ENCODE measurements at places on chromosomes 12 and 14.

DNA sequence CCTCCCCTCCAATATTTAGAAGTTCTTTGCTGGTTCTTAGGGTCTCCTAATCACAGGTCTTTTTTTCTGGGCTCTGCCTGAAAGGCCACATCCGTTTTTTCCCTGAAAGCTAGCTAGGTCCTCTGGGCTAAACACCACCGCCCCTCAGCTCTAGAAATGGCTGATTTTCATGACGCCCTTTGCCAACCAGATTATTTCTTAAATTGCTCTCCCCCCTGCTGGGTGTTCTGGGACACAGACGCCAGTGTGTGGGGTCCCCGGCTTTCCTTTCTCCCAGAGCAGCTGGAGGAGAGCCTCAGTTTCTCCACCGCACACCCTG, 45.3 kb upstream of the ATP23 start:
- DNase-seq: peak; percentile 11

- no peak for DNase-seq
These were observed 80.9 kb downstream of the CRADD start for GRCh38 chr12:93757792-93758694.

GRCh38 chr12:24424889-24425600, 475.6 kb upstream of the SOX5 start:
- DNase-seq: no peak

DNA sequence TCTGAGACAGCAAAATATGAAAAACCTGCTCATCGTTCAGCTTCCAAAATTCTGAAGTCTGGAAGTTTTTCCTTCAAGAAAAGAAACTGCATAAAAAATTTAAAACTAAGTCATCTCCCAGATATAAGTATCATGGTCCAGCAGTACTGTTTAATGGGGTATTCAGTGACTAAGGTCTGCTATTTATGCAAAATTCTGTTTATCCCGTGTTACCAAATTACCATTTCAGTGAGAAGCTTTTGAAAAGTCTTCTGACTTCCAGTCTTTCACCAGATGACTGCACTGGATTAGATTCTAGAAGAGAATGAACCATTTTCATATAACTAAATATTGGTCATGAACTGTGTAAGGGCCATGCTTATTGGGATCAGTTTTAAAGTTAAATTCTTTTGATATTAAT, 67.9 kb downstream of the TMEM260 start:
- DNase-seq: no peak

- peak; percentile 83 for DNase-seq
These were observed at the start of gene BDKRB2 for GRCh38 chr14:96204151-96205058. BDKRB2 (plus strand) TSS chr14:96204839; CDS start chr14:96237108, 32,269 bp downstream.

DNA sequence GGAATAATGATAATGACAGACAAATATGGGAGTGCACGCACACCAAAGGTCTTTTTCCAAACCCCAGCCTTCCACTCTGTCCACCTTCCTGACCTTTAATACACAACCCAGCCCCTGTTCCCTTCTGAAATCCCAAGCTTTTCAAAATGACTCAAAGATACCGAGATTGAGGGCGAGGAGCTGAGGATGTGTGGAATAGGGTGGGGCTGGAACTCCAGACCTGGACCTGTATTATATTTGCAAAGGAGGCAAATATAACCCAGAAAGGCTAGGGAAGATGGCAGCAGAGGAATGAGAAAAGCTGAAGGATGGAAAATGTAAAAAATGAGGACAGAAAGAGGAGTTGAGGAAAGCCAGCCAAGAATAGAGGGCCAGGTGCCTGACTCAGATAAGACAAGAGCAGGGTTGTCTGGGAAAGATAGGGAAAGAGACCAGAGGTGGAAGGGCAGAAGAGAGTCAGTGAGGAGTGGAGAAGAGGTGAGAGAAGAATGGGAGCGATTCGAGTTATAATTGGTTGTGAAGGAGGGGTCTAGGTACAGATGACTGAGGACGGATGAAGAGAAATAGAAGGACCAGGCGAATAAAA, 1.0 kb upstream of the PTMS start:
- DNase-seq: peak; percentile 75

GRCh38 chr12:39538679-39539104, 80.9 kb downstream of the ABCD2 start:
- no peak for DNase-seq

DNA sequence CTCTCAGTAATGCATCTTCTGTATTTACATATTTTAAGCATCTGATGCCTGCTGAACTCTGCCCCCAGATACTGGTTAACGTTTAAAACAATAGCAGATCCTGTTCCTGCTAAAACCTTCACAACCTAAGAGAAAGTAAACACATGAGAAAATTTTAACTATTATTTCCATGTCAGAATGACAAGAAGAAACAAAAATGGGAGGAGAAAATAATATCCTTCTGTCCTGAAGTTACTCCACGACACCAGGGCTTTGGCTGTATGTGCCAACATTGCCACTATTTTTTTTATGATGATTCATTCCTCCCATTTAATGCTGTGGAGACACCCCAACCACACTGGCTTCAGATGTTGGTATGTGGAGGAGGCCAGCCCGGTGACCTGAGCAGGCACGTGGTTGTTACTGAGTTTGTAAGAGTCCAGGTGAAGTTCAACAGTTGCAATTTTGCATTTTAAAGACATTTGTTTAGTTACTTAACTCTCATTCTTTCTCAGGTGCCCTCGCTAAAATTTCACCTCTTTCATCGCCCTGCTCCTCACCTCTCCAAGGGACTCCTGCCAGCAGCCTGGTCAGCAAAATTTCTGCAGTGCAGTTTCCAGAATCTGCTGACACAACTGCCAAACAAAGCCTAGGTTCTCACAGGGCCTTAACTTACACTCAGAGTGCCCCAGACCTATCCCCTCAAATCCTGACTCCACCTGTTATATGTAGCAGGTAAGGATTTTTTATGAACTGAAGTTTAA, 65.5 kb upstream of the SLCO1C1 start:
- no peak for DNase-seq

DNA sequence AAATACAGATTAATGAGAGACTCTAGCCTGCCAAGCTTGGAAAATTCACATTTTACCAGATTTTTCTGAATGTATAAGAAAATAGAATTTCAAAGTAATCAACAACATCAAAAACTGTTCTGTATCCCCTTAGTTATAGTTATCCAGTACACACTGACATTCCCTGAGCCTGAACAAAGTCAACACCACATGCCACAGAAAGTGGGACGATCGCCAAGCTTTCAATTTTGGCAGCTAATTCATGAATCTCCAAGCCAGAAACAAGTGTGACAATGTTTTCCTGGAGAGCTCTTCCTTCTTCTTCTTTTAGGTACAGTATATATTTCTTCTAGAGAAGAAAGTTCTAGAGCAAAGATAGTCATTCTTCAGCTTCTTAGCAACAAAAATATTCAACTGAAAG, 290.2 kb downstream of the PRKD1 start:
- peak; percentile 85 for DNase-seq

DNA sequence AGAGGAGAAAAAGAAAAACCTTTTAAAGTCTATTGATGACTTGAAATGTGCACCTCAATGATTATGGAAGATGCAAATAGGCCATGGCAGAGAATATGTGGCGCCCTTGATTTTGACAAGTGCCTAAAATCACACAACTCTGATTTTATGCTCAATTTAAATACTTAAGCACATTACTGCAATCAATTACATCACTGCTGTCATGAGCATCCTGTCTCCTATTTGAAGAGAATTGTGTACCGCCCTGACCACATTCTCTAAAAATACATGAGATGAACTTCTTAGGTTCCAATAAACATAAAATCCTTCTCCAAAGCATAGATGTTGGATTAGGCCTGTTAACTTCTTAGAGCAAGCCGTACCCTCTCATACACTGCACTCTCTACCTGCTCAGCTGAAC, 1.6 kb downstream of the TXNDC16 start:
- no peak for DNase-seq

DNA sequence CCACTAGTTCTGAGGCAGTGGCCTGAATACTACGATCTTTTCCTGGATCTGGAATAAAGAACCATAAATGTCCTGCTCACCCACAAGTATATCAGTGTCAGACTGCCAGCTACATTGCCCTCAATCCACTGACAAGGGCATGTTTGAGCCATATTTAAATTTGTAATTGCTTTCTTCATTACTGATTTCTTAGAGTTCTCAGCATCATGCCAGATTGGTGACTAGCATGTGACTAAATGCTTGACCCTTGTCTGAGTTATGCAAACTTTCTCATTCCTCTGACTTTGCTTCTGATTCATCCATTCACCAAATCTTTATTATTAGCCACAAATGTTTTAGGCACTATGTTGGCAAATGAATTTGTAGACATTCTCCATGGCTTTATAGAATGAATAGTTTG, 143.6 kb upstream of the SLC16A7 start:
- DNase-seq: no peak

DNA sequence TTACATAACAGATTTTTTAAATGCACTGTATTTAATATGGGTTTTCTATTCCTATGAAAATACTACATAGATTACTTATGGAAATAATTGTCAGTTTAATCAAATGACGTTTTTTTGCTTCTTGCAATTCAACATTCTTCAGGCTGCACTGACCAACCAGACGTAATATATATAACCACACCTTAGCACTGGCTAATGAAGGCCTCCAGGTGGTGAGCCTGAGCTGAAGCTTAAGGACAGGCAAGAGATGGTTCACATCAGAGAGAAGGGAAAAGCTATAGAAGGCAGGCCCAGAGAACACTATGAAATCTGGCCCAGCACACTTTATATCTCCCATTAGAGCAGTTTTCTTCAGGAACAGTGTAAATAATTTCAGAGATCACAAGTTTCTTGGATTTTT, 2.8 kb upstream of the MDGA2 start:
- no peak for DNase-seq

- peak; percentile 91 for DNase-seq
These were observed 25.4 kb upstream of the EIF4B start for GRCh38 chr12:52980650-52981423.

DNA sequence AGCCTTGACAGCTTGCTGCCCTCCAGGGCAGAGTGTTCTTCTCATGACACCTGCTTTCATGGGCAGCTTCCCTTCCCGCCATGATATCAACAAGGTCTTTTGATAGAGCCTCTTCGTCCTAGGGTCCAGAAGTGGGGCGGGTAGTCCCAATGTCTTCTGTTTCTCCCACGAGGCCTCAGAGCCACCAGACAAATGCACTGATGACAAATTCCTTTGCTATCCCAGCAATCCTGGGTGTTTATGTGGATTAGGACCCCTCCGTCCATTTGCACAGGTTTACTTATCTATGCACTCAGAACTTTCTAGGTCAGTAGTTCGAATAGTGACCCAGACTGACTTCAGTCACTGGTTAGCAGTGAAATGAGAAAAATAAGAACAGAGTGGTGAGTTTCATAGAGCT, 52.6 kb upstream of the PRMT8 start:
- no peak for DNase-seq

DNA sequence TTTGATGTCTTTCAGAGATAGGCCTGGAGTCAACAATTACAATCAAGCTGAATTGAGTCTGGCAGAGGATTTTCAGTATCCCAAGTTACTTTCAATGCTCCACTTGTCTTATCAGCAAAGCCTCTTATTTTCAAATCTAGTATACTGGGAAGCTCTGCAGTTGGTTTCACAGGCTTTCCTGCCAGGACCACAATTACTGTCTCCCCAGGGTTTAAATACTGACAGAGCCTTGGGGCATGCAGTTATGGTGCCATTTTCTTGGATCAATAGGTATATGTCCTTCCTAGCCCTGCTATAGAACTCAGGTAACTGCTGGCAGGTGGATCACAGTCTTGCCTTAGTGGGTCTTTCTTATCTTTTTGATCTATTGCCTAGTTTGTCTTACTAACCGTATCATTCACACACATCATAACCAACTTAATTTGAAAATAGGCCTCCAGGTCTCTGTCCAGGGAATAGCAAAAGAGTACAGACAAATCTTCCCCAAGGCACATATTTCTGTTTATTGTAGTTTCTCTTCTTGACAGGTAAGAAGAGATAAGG, 22.4 kb upstream of the RNU6-8 start:
- DNase-seq: no peak

- DNase-seq: no peak
These were observed 63.8 kb upstream of the GPR68 start for GRCh38 chr14:91308337-91308736.

GRCh38 chr12:15323480-15323879, 1.2 kb downstream of the PTPRO start:
- DNase-seq: peak; percentile 35

DNA sequence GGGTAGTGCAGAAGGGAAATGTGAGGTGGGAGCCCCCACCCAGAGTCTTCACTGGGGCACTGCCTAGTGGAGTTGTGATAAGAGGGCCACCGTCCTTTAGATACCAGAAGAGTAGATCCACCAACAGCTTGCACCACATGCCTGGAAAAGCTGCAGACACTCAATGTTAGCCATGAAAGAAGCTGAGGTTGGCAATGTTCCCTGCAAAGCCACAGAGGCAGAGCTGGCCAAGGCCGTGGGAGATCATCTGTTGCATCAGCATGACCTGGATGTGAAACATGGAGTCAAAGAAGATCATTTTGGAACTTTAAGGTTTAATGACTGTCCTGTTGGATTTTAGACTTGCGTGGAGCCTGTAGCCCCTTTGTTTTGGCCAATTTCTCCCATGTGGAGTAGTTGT, 468.4 kb upstream of the FOXG1 start:
- no peak for DNase-seq

DNA sequence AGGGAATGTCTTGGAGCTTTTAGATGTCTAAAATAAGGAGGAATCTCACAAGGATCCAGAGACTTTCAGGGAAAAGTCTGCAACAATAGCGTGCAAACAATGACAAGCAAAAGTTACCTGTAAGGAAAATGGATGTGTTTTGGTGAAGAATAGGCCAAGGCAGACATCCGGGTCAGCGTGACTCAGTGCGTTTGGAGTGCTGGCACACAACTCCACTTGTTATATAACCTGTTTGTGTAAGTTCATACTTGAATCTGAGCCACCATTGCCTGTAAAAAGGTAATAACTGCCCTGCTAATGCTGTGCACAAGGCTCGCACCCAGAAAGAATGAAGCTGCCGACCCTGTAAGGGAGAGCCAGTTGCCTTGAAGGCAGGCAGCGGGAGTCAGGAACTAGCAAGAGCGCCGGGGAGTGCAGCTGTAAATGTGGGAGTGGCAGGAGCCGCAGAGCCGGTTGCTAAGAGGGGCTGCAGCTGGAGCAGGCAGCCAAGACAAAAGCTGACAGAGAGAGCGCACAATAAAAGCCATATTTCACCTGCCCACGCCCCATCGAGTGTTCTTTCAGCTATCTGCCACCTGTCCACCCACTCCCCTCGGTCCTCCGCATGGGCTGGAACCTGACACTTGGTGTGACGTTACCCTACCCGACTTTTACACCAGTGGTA, 638.5 kb upstream of the MIS18BP1 start:
- peak; percentile 97 for DNase-seq

GRCh38 chr12:100610666-100611430, 37.4 kb downstream of the GAS2L3 start:
- no peak for DNase-seq

- DNase-seq: no peak
These were observed 1.1 kb downstream of the BTBD6 start for GRCh38 chr14:105249182-105250007.

GRCh38 chr12:118742431-118742830, 238.9 kb upstream of the SRRM4 start:
- no peak for DNase-seq
